Stimulated activated CD4-positive, alpha-beta T cell treated with anti-CD3 and anti-CD28 coated beads, TNF-alpha, amount 100 ng/mL, for 4 hours (primary cell): ENCODE measurements at places on chromosomes 6 and 20.

- DNase-seq, result no peak
These were observed 15.6 kb downstream of the KCNS1 start for GRCh38 chr20:45085289-45085688.

GRCh38 chr6:161411265-161411944, 137.5 kb upstream of the AGPAT4 start:
- no peak for DNase-seq

DNA sequence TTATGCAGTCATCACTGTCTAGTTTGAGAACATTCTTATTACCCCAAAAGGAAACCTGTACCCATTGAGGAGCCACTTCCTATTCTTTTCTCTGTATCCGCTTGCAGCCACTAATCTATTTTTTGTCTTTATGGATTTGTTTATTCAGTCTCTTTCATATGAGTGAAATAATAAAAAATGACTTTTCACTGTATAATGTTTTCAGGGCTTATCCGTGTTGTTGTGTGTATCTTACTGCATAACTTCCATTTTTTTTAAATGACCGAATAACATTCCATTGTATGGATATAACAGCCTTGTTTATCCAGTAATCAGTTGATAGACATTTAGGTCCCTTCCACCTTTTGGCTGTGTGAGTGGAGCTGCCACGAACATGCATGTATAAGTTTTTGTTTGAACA, 86.6 kb downstream of the ZFAND3 start:
- no peak for DNase-seq

DNA sequence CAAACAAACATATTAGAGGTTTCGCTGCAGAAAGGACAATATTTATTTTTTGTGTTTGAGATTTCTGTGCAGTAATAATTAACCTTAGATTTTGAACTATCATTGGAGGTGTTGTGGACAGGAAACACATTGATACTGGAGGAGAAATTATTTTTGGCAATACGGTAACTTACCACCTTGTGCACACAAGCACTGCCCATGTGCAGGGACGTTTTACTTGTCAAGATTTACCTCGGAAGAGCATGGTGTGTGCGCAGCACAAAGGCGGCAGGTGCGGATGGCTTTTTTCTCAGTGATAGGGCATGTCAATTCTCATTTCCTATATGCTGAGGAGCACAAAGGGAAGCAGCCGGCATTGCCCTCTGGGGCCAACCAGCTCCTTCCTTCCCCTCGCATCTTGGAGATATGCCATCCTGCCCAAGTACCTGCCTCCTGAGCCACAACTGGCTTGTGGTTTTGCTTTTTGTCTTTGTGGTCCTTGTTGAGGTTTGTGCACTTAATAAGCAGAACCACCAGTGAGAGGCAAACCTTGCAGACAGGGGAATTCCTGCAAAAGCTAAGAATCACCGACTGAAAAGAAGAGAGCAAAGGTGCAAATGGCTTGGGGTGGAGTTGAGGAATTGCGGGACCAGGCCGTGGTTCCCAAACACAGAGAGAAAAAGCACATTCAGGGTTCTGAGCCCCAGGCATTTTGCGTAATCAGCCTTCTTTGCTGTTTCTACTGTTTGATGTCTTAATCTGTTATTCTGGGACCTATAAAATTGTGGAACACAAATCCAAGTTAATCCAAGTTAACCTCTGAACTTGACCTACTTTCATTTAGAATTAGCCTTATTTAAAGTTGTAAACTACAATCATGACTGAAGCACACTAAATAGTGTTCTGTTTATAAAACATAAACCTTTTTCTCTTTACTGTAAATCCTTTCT, 21.9 kb downstream of the SAMD5 start:
- DNase-seq, result no peak

GRCh38 chr20:47700327-47700726, 85.0 kb downstream of the SULF2 start:
- DNase-seq, result no peak

GRCh38 chr6:5623769-5624168, 362.5 kb downstream of the FARS2 start:
- no peak for DNase-seq
